ENCODE measurements at places on chromosomes 3 and 15.

DNA sequence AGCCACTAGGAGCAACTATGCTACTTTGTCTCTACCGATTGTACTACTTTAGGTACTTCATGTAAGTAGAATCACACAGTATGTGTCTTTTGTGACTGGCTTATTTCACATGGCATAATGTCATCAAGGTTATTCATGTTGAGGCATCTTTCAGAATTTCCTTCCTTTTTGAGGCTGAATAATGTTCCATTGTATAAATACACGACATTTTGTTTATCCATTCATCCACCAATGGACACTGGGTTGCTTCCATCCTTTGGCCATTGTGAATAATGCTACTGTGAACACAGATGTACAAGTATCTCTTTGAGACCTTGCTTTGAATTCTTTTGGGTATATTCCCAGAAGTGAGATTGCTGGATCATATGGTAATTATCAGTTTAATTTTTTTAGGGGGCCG, 29.2 kb downstream of the MYO5A start:
- DNase-seq: no peak

GRCh38 chr3:191944835-191945234, 483.9 kb downstream of the PYDC2 start:
- DNase-seq: no peak

GRCh38 chr15:85116925-85117646, 135.4 kb downstream of the PDE8A start:
- DNase-seq: no peak

GRCh38 chr15:37709669-37710068, 224.8 kb upstream of the TMCO5A start:
- no peak for DNase-seq

DNA sequence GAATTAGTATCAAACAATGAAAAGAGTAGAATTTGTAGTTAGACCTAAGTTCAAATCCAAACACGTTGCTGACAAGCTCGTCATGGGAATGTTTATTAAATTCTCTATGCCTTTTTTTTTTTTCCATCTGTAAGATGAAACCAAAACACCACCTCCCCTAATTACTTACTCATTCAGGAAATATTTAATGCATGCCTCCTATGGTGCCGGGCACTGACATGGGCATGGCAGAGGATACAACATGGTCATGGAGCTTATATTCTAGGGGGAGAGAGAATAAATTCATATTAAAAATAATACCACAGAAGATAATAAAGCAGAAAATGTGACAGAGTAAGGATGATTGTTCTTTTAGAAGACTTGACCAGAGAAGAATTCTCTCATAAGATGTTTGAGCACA, 215.8 kb downstream of the RYR3 start:
- DNase-seq: no peak

DNA sequence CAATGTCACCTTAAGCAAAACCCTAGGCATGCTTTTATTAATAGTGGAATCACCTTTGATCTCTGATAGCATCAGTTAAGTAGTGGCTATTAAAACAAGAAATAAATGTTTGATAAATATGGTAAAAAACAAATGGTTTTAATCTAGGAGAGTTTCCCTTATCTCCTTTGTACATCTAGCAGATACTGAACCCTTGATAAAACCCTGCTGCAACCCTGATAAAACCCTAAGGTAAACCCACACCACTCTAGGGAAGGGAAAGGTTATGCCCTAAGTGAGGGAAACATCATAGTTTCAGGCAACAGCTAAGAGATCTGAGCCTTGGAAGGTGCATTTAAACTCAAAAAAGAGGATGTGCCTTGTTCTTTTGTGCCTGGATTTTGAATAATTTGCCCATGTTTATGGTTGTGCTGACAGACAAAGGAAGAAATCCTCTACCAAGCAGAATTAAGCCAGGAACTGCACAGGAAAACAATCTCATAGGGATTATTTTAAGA, 309.7 kb downstream of the FGF12 start:
- DNase-seq: no peak

DNA sequence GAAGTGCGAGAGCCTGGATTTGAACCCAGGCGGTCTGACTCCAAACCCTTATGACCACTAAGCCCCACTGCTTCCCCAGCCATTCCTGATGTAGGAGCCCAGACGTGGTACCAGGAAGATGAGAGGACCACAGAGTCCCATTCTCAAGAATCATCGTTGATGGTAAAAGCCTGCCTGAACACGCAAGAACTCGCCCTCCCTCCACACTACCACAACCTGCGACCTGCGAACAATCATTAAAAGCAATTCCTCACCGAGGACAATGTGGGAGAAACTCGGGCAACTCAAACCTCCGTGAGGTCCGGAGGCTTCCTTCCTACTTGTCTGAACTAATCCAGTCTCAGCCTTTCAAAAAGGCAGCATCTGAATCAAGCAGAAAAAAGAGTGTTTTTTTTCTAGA, 10.3 kb downstream of the MAGI1 start:
- DNase-seq: no peak

DNA sequence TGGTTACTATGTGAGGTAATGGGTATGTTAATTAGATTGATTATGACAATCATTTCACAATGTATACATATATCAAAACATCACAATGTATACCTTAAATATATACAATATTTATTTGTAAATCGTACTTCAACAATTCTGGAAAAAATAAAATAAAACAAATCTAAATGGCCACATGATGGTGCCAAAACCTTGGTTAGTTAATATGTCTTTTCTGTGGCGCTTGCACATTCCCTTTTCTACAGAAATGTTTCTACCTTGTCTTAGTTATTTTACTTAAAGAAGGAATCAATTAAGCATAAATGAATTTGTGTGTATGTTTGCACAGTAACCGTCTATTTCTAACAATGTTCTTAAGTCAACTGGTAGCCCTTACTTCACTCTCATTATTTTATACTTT, 53.4 kb downstream of the OXSM start:
- DNase-seq: no peak

- no peak for DNase-seq
Observed at GRCh38 chr3:165503825-165504224, 307.6 kb upstream of the SLITRK3 start.

DNA sequence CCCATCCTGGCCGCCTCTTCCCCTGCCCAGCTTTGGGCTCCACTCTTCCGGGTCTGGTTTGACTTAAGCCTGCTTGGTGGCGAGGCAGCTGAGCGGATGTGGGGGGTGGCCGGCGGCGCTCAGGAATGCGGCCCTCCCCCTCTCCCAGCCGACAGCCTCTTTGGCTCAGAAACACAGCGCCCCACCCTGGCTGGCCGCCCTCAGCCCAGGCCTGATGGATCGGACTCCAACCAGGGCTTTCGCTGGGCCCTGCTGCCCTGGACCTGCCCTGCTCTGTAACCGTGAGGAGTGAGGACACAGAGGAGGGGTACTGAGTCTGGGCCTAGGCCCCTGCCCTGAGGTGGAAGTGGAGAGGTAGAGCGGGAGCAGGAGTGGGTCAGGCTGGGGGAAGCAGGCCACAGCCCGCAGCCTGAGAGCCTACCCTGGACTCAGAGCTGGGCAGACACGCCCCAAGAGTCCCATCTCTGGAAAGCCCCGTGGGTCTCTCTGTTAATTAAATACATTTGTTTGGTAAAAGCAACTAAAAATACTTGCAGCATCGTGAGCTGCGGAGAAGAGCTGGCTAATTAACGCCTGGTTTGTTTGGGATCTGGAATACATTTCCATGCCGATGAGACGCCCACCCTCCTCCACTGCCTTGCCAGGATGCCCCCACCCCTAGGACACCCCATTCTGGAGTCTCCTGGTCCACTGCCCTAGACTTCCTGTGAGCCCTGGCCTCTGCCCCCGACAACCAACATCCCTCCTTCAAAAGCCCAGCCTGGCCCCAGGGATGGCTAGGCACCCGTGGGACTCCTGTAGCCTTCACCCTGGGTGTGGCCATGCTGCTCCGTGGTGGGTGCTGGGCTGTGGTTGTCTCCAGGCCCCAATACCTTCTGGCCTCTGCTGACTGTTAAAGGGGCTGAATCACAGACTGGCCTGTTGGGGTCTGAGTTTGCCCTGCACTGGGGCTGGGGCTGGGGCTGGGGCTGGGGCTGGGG, 19.6 kb downstream of the PLXNA1 start:
- no peak for DNase-seq

DNA sequence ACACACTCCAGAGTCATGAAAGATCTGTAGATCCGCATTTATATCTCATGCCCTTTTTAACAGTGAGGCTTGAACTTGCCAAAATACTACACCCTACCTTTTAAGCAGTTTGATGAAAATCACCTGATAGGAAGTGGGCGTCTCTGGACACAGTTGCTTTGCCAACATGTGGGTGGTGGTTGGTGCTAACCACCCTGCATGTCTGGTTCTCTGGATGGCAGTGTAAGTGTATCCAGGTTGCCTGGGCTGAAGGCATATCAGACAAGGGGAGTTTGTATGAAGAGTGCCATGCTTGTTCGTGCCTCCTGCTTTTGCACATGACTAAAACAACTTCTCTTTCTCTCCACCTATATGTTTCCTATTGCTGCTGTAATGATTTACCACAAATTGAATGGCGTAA, 159.6 kb downstream of the GHSR start:
- no peak for DNase-seq

- no peak for DNase-seq
Observed at GRCh38 chr15:77413699-77414349, 6.1 kb downstream of the PEAK1 start.

DNA sequence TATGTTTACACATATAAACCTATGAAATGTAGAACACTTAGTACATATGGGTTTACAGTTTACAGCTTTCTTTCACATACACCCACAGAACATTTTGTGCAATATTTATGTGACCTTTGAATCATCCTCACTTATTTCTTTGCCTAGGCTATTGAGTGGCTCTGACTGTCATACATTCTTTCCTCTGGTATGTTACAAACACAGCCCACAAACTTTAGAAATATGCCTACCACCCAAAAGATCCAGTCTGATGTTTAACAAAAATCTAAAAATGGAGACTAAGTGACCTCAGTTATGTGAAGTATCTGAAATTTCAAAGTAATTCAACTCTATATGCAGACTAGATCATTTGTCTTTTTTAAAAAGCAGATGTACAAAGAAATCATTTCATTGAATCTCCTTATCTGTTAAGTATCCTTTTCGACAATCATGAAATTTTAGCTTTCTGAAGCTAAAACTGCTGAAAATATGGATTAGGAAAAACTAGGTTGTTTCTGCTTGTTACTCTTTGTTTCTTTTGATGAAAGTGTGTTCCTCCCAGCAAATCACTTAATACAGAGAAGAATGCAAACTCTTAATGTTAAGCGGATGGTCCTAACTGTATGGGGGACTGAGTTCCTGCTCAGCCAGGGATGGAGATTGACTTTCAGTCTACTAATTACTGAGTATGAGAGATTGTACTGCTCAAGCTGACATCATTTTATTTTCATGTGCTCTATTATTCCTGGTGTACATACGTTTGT, 27.7 kb downstream of the CCDC54 start:
- no peak for DNase-seq

GRCh38 chr3:123667784-123668183, 82.9 kb upstream of the HACD2 start:
- DNase-seq: no peak

GRCh38 chr3:69212411-69213160, 90.2 kb upstream of the LMOD3 start:
- DNase-seq: no peak

DNA sequence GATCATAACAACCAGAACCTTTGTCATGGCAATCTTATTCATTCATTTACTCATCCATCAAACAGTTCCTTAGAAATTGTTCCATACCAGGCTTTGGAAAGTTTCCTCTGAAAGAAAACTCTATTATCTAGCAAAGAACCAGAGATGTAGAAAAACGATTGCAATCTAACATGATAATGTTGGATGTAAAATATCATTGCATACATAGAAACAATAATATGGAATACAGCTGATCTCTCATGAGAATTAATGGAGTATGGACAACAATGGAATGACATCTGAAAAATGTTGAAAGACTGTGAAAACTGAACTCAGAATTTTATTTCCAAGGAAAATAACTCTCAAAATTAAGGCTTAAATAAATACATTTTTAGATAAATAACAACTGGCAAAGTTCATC, 665.4 kb downstream of the NLGN1 start:
- DNase-seq: no peak

- DNase-seq: no peak
Observed at GRCh38 chr3:7867587-7867986, 634.0 kb upstream of the LMCD1 start.

DNA sequence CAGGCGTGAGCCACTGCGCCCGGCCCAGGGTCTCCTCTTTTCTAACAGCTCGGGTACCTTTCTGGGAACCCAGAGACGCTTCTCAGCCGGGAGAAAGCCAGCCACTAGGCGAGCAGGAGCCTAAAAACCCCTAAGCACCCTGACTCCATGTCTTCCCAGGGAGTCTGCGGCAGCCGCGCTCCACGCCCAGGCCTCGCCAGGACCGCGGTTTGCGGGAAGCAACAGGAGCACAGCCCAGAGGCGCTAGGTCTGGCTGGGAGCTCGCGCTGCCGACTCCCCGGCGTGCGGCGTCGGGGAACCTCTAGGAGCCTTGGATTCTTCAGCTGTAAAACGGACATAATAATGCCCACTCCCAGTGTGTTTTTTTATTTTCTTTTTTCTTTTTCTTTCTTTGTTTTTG, 1.0 kb upstream of the LAMP3 start:
- no peak for DNase-seq

DNA sequence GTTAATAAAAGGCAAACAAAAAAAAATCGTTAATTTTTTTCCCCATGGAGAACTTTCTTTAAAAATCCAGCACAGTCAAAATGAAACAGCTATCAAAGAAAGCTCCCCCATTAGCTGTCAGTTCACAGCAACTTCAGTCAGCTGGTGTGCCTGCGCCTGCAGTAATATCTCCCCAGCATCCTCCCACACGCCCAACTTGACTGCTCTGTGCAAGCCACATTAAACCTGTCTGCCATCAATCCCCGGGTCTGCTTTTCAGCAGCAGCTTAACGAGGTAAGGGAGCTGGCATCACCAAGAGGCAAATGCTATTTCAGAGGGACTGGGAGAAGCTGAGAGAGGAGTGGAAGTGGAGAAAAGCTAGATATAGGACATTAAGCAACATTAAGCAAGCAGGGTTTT, 337.5 kb downstream of the GAP43 start:
- no peak for DNase-seq

DNA sequence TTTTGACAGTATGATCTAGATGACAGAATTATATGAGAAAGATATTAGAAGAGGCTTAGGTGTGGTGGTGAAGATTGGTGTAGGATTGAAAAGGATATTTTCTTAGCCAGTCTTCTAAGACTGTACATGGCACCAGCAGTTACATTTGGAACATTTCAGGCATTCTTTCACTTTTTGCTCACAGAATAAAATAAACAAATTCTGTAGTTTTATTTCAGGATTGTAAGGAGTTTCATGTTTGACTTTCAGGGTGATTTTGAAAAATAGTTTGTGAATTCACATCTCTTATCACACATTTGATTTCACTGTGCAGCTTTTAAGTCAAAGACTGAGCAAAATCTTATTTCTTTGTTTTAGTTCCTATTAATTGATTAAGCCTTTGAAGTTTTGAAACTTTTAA, 27.1 kb downstream of the DNAJC13 start:
- no peak for DNase-seq

Data from NCI-H1417 treated with DMSO at 0.1 percent for 48 hours (cell line).